ENCODE measurements at places on chromosomes 2 and 18.

- no peak for DNase-seq
These were observed 3.8 kb downstream of the PCARE start for GRCh38 chr2:29070526-29070925.

DNA sequence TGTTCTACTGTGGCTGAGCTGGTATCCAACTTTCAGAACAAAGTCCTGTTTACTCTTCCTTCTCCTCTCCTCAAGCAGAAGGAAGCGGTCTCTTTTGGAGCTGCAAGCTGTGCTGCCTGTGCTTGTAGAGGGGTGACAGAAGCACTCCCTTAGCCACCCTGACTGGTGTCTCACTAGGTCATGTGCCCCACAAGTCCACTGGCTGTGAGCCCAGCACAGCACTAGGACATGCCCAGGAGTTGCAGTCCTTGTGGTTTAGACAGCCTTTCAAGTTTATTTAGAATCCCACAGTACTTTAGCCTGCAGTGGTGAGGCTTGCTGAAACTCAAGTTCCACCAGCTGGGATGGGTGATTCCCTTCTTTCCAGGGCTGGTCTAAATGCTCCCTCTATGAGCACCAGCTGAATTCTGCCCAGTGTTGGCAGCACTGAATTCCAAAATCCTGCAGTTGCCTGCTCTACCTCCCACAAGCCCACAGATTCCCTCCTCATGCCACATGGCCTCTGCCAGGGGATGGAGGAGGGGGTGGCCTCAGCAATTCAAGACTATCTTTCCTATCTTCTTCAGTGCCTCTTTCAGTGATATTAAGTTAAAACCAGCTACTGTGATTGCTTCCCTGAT is 61.2 kb downstream of the CCDC85A start:
- no peak for DNase-seq

DNA sequence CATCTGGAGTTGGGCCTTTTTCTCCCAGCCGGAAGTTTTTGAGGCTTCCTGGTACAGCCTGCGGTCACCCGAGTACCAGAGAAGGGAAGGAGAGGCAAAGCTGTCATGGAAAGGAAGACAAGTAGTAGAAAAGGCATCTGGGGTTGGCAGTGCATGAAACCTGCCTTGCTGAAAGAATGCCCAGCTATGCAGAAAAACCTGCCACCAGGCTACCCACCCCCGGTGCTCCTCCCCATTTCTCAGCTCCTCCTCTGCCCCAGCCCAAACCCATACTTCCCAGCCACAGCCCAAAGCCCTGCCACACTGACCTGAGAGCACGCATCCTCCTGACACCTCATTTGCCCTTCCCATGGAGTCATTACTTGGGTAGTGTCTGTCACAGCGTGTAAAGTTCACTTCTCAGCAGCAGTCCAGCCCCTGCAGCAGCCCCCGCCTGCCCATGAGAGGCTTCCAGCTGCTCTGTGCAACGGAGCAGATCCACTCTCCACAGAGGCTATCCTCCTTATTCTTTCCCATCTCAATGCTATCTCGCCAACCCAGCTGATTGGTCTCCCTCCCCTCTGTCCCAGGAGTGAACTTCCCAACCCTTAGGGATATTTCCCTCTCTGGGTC is 40.4 kb upstream of the MAL start:
- DNase-seq, result no peak

- no peak for DNase-seq
These were observed 129.7 kb downstream of the MAP3K20 start for GRCh38 chr2:173205375-173205774.

GRCh38 chr2:197208841-197209240 is 101.7 kb downstream of the ANKRD44 start:
- no peak for DNase-seq

GRCh38 chr2:236290742-236291425 is 26.7 kb upstream of the ASB18 start:
- no peak for DNase-seq

DNA sequence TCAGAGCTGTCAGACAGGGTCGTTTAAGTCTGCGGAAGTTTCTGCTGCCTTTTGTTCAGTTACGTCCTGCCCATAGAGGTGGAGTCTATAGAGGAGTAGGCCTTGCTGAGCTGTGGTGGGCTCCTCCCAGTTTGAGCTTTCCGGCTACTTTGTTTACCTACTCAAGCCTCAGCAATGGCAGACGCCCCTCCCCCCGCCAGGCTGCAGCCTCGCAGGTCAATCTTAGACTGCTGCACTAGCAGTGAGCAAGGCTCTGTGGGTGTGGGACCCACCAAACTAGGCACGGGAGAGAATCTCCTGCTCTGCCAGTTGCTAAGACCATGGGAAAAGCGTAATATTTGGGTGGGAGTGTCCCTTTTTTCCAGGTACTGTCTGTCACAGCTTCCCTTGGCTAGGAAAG is 86.5 kb downstream of the EFEMP1 start:
- no peak for DNase-seq

DNA sequence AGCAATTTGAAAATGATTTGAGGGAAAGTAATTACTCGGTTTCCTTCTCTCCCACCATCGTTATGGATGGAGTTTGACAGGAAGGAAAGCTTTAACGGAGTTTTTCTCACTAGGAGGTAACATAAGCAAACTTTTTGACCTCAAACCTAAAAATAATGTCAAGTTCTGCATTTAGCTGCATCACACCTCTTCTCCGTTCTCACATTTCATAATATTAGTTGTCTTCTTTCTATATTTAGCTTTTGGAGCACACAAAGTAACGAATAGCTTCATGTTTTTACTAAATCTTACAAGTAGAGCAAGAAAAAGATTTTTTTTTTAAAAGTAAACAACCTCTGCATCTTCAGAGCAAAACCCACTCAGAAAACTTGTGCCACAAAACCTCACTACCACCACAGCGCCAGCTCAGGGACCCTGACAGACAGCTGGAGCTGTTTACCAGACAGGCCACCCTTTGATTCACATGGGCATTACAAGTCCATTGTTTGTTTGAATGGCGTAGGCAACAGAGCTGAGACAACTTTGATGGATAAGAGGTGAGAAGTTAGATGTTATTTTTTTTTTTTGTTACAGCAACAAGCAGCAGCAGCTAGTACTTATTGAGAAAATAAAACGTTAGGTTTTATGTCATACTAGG is 21.9 kb upstream of the ICOS start:
- DNase-seq, result no peak

GRCh38 chr2:15410884-15411283 is 150.2 kb downstream of the NBAS start:
- DNase-seq, result no peak

GRCh38 chr2:212990697-212991096 is 160.7 kb downstream of the IKZF2 start:
- DNase-seq, result no peak

DNA sequence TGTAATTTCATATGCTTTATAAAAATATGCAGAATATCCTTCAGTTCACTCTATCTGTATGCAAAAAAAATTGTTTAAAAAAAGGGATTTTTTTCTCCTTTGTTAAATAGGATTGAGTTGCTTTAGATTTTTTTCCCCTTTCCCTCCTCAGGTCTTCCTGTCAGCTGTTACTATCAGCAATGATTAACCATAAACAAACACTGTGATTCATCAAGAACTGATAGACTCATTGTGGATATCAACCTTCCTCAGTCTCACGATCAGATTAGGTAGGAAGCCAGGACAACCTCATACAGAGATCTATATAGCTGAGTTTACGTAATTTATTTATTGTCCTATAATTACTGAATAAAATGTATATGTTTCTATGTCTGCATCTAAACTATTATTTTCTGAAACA is 2136.2 kb upstream of the CELF4 start:
- no peak for DNase-seq

- DNase-seq, result no peak
These were observed 302.0 kb downstream of the NCKAP5 start for GRCh38 chr2:133266041-133266925.

GRCh38 chr2:133766164-133766832 is 198.0 kb upstream of the NCKAP5 start:
- no peak for DNase-seq

GRCh38 chr2:121178730-121179129 is 106.3 kb downstream of the TFCP2L1 start:
- DNase-seq, result no peak

- no peak for DNase-seq
These were observed 186.8 kb downstream of the RPRM start for GRCh38 chr2:153291718-153292117.

All from stimulated activated CD8-positive, alpha-beta memory T cell treated with anti-CD3 and anti-CD28 coated beads, Interleukin-15, amount 100 ng/mL, for 48 hours (primary cell).